ENCODE measurements at places on chromosomes 1 and 21.

GRCh38 chr1:159854693-159855192, 7.7 kb downstream of the VSIG8 start:
- peak; percentile 64 for DNase-seq

- no peak for DNase-seq
Measured at GRCh38 chr1:46697053-46697452, 21.9 kb downstream of the EFCAB14 start.

DNA sequence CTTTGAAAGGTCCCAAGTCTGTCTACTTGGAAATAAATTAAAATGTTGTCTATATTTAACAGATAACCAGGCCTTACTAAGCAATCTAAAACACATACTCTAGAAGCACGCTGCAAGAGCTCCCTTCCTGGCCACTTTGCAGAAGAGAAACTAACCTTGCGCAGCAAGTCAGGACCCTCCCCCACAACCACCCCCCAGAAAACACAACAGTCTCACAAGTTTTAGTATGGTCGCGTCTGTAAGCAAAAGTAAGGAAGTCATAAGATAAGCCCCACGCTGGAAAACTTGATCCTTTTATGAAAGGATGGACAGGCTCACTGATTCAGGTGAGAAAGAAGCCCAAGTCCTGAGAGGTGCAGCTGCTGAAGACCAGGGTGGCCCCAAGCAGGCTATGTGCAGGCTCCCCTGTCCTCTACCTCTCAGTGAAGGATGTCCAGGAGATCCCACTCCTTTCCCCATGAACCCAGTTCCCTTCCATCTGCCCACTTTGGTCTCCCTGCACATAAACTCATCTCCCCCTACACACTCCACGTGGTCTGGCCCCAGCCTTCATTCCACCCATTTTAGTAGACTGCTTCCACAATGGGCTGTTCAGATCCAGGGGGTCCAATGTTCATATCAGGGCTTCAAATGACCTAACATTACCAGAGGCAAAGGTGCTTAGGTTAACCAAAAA, 23.8 kb downstream of the HIVEP3 start:
- no peak for DNase-seq

- no peak for DNase-seq
Measured at GRCh38 chr1:243979396-243979795, 71.7 kb upstream of the ZBTB18 start.

DNA sequence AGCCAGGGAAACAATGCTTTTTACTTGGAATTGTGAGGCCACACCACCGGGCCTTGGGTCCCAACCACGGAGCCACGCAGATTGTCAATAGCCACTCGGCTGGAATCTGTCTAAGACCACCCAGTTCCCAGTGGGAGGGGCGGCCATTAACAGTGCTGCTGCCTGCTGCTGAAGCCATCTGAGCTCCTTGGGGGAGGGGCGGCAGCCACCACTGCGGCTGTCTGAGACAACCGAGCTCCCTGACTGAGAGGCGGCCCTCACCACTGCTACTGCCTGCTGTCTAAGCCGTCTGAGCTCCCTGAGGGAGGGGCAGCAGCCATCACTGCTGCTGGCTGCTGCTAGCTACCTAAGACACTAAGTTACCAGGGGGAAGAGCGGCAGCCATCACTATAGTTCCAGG, 64.3 kb downstream of the DMRTA2 start:
- DNase-seq, result no peak
